ENCODE measurements at places on chromosomes 1 and 21.
A peak's percentile ranks its signal among the peaks of the same experiment; 100 is the strongest.

DNA sequence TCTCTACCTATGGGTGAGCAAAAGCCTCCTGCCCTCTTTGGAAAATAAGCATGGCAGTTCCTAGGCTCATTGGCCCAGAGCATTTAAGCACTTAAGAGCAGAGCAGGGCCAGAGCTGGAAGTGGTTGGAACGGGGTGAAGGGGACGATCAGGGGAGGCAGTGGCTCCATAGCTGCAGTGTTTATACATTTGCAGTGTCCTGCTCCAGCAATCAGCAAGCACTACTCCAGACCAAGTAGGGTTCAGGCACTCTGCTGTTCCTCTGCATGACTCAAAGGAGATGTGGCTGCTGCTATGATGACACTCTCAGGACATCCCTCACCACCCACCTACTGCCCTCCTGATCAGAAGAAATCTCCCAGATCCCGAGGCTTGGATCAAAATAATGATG, 55.0 kb downstream of the TRABD2B start:
- no peak for DNase-seq

DNA sequence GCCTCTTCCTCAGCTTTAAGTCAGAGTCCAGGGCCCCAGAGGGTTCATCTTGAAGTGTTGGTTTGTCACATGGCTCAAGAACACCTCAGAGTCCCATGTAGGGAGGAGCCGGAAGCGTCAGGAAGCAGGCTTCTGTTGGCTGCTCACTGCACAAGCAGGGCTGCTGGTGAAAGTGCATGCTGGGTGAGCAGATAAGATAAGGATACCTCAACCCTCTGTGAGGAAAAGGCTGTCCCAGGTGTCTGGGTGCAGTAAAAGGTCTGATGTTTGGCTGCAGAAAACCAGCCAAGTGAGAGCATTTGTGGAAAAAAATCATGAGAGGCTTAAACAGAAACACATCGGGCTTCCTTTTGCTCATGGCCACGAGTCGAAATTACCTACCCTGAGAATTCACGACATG, 6.2 kb upstream of the TEX35 start:
- no peak for DNase-seq

DNA sequence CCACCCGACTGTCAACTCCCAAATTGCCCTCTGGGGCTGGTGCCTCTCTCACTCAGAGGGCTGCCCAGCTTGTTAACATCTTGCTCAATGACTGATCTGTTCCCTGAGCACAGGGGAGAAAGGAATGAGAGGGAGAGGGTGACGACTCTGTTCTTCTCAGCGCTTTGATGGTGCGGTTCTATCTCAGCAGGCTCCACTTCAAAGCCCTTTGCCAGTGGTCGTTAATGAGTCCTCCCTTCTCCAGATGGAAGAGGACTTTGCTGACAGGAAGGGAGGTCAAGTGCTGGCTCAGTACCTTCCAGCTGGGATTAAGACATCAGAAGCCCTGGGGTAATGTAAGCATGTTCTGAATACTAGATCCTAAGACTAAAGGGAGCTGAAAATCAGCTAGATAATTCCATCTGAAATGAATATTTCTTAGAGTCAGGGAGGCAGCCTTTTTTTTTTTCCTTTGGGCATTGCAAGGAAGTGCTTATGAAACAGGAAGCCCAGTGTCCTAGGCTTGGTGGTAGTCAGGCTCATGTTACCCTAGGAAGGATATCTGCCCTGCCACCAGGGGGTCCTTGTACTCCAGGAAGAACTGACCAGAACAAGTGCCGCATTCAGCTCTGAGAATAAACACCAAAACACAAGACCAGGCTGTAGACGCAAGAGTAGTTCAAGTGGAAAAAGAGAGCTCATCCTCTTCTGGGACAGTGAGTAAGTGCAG, 4.7 kb downstream of the FMOD start:
- peak; percentile 7 for DNase-seq

DNA sequence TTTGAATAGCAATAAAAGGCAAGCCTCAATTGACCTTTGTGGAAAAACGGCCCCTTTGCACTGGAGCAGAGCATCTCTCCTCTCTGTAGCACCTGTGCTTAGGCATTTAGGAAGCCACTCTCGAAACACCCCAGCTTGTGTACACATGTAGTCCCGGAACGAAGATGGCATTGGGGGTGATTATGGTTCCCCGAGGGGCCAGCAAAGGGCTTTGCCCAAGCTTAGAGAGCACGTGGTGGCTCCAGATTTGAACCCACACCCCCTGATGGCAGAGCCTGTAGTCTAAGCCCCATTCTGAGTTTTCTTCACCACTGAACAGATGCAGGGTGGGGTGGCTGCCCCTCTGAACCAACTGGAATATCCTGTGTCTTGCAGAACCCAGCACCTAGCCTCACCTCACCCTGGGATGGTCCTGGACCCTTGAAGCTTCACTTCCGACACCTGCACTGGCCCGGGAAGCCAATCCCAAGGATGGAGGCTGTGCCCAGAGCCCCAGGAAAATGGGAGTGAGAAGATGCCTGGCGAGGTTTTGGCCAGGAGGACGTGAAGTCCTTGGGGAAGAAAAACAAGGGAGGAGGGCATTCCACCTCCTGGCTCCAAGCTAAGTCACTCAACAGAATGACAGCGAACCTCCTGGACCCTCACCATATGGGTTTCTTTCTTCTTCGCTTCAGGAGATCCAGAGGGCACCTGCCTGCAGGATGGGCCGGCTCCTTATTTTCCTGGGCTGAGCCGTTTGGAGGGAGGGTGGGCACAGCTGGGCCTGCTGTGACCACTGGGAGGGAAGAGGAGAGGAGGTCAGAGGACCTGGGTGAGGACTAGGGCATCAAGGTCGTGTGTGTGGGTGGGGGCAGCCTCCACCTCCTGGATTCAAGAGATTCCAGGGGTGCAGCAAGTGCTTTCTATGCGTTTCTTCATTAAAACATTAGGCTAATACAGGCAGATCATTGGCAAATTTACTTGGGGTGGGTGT, 37.7 kb downstream of the IGFN1 start:
- no peak for DNase-seq

All from NCI-H146 (cell line).